ENCODE measurements at places on chromosomes 12 and 14. TPM values are rescaled to one million over a fixed set of nuclear protein-coding genes. Genes with fewer than 3 reads are reported as not detected.

GRCh38 chr12:47022296-47022695, 57.1 kb upstream of the PCED1B start:
- no peak overlapping the region for H3K27ac ChIP-seq
- DNase-seq, result no peak
- no peaks in the 10 kb centered on the region for H3K4me1 ChIP-seq

DNA sequence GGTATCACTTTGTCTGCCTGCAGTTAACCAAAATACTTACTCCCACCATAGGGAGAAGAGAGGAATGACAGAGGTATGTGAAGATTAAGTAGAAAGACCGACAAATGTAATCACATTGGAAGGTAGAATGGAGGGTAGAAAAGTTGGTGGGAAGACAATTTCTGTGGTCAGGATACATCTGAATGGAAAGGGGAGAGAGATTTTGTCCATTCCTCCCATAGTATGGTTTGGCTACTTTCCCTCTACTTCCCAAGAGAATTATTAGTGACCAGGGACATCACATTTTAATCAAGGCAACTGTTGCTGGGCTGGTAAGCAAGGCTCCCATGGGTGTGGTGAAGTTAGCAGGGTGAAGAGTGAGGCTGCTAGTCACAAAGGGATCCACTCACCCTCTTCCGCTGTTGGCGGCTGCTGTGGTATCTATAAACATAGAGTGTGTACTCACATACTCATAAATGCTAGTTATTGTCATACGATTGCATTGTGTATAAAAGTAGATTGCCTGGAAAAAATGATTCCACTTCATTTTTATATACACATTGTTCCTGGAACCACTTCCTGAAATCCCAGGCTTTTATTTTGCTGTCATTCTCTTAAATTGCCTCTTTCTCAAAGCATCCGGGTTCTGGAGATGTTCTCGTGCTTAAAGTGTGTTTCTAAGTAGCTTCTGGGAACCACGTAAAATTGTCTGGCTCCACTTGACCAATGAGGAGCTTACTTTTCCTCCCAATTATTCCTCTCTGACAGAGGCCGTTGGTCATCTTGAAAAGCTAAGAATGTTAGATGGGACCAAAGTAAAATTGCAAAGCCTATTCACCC, 413.1 kb downstream of the ZFP36L1 start:
- no peak overlapping the region for H3K4me3 ChIP-seq
- no peaks in the 10 kb centered on the region for H3K27me3 ChIP-seq
- peaks cover 22% of the 10 kb centered on the region for H3K4me1 ChIP-seq
- H3K27ac ChIP-seq, result no peak overlapping the region

- no peak for DNase-seq
- no peaks in the 10 kb centered on the region for H3K27me3 ChIP-seq
- no peaks in the 10 kb centered on the region for H3K36me3 ChIP-seq
These were observed 57.3 kb downstream of the DAD1 start for GRCh38 chr14:22531451-22532344.

GRCh38 chr12:69509904-69510827, 40.0 kb downstream of the FRS2 start:
- no peaks in the 10 kb centered on the region for H3K27me3 ChIP-seq
- no peak overlapping the region for H3K4me3 ChIP-seq
- peaks cover 40% of the 10 kb centered on the region for H3K4me1 ChIP-seq

Gene KLRD1
- 0.48 TPM for total RNA-seq

Gene BEGAIN
- total RNA-seq, result 0.58 TPM

All from progenitor cell of endocrine pancreas (in vitro differentiated cells).